ENCODE measurements at places on chromosomes 3 and 15. TPM values are rescaled to one million over a fixed set of nuclear protein-coding genes. Genes with fewer than 3 reads are reported as not detected.
A peak's percentile ranks its signal among the peaks of the same experiment; 100 is the strongest.

DNA sequence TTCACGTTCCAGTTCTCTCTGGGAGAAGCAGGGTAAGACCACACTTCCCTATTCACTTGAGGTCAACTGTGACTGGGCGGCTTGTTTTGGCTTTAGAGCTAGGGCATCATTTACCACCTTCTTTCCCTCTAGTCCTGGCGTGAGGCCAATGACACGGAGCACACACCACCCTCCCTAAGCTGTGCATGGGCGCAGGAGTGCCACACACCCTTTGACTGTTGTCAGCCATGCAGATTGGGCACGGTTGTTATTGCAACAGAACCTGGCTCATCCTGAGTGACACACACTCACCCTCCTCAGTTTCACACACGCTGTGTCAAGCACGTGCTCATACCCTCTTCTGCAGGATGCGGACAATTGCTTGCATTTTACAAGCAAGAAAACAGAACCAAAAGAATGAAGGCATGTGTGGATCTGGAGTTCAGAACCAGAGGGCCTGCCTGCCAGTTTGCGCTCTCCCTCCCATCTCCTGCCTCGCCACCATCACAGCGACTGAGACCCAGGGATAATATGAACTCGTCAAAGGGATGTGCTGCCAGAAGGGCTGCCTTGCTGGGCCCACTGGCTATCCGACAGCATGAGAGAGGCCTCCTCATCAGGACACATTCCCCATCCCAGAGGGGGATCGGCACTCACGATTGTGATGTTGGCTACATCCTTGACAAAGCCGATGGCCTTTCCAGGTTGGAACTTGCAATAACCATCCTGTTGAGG lies 17.6 kb downstream of the CTSH start:
- no peak for DNase-seq

DNA sequence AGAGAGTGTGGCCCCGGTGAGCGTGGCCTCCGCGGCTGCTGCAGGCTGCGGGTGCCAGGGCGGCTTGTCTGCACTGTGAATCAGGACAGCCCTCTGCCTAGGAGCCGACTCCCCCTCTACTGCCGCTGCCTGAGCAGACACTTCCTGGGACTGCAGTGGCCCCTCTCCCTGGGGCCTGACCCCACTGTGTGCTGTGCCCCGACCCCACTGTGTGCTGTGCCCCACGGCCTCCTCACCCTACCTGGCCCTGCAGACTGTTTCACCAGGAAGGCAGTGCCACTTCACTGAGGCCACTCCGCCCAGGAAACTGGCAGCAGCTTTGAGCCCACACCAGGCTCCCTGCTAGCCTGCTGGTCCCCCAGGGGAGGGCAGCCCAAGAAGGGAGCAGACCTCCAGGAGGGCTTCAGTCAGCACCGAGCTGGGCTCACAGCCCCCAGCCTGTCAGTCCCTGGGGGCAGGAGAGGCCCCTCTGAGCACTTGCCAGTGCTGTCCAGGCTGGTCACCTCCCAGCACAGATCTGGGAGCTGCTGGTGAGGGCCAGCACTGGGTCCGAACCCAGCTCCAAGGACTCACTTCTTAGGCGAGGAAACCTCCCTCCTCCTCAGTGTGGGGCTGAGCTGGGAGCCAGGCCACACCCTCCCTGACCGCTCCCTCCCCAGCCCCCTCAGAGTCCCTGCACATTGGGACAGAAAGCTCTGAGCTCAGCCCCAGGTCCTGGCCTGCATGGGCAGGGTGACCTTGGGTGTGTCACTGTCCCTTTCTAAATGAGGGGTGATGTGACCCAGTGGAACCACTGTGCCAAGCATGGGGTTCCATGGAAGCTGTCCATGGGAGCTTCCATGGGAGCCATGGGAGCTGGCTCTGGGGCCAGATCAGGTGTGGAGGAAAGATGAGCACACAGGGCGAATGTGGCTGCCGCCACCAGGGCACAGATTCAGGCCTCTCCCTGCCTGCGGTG lies 56.8 kb downstream of the DNAJB8 start:
- no peak for DNase-seq

DNA sequence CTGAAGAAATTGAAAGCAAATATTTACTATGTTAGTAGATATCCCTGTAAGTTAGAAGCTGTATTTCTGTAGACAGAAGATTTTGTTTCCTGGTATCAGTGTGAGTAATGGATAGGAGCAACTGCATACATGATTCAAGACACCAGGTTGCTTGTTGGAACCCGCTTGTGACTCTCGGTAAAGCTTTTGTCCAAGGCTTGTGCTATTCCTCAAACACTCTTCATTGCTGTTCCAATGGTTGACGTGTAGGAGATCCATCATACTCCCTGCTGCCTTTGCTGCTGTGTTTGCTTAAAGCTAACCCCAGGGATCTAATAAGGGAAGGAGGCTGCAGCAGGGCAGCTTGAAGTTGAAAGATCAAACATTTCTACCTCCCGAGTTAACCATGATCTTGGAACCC lies 160.1 kb downstream of the RSRC1 start:
- no peak for DNase-seq

DNA sequence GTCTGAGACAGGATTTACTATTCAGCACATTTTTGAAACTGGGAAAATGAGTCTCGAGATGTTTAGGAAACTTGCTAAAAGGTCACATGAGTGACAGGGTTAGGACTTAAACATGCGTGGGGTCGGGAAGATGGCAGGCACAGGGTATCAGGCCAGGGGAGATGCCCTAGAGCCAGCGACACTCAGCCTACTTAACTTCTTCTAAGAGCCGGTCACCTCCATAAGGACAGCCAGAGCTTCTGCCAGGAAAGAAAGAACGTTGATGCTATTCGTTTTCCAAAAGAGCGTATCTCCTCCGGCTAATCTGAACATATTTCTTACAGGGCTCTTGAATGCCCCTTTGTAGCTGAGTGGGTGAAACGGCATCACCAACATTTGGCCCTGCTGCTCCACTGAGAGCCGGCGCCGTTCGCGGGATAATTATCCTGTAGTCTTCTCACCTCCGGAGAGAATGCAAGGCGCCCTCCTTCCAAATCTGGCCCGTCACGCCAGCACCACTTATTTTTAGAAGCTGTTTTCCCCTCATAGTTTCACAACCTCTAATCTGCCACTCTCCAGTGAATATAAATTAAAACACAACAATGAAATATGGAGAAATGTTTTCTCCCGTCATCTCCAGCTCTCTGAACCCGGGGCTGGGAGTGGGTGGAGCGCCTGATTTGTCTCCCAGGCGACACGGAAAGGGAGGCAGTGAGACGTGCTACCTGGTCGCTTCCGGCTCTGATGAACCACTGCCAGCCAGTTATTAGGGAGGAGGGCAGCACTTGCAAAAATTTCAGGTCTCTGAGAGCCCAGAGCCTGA lies 58.5 kb downstream of the LIPC start:
- DNase-seq, result no peak

DNA sequence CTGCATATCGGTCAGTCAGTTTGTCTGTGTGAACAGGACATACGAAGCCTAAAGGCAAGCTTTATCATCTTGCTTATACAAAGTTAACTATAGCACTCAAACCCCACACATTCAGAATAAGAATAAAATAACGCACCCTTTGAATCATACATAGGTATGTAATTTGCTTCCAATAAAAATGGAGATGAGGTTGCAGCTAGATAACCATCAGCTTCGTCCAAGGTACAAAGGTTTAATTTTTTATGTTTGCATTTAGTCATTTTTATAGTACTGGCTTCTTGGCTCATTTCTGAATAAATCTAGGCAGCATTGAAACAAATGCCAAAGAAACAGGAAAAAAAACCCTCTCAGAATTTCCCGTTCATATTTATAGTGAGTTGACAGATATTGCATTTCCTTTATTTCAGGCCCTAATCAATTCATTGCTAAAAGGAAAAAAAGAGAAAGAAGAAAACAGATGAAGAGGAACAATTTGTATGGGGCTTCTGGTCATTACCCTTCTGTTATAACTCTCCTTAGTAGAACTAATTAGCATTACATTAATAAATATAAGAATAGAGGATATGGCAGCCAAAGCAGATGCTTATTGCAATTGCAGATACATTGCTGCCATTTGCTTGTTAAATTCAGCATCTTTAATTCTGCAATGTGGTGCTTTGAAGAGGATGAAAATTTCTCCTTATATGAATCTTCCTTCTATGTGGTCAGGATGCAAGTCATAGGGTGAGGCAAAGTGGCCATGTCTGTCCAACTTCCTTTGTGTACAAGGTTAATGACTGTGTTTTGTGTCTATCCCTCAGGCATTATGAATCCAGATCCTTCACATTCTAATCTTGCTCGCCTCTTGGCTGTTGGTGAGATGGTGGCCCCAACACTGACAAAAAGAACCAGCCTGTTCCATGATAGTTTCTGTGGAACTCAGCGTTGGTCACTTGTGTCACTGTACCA lies 550.0 kb downstream of the AGBL1 start:
- no peak for DNase-seq

MDFIC2 gene
- total RNA-seq, result not detected

DNA sequence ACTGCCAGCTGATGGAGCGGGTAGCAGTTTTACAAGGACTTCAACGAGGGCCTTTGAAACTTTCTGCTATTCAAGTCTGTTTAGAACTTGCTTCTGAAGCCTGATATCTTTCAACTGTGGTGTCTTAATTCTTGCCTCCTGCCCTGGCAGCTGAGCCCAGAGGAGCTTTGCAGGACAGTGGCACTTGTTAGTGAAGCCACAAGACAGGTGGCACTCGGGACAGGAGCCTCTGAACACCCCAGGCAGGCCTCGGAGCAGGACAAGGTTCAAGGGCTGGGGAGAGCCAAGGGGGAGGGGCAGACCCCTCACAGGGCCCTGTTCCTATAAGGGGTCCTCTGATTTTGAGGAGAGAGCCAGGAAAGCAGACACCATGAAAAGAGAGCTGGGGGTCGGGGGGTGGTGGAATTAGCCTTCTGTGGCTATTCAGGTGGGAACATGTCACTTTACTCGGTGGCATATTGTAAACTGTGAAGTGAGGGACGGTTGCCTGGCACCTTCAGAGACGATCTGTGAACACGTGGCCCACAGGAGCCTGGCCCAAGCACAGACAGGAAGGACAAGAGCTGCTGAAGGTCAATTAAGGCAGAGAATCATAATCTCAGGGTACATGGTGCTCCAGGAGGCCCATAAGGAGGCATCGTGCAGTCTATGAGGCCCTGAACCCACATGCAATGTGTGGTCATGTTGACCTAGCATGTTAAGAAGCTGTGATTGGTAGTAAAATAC lies 30.1 kb upstream of the KY start:
- peak; percentile 84 for DNase-seq

CHST13 gene
- not detected for total RNA-seq

GRCh38 chr3:137766041-137766875 lies 2.1 kb downstream of the SOX14 start:
- DNase-seq, result no peak

SERINC4 gene
- total RNA-seq, result 0.10 TPM

- DNase-seq, result peak; percentile 24
These were observed 22.3 kb upstream of the SMCO1 start for GRCh38 chr3:196537319-196537984.

DNA sequence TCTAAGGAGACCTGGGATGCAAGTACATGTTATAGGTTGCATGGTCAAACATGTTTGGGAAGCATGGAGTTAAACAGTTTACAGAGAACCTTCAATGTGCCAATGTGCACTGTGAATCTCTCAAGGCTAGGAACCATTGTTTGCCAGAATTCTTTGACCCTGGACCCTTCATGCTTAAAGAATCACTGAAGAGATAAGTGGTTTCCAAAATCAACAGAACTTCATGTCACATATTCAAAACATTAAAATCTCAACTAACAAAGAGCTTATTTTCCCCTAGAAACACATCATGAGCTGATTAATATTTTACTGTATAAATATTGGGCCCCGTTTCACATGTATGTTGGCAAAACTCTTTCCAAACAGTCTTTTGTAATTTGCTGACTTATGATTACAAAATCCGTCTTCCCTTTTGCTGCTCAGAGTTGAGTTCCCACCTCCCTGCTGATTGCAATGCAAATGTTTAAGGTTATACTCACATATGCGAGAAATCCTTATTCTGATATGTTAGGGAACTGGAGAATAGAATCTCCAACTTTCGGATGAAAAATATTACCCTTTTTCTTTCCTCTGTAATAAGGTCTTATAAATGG lies 380.2 kb downstream of the DIPK2A start:
- no peak for DNase-seq

CLDN1 gene
- 0.62 TPM for total RNA-seq

DNA sequence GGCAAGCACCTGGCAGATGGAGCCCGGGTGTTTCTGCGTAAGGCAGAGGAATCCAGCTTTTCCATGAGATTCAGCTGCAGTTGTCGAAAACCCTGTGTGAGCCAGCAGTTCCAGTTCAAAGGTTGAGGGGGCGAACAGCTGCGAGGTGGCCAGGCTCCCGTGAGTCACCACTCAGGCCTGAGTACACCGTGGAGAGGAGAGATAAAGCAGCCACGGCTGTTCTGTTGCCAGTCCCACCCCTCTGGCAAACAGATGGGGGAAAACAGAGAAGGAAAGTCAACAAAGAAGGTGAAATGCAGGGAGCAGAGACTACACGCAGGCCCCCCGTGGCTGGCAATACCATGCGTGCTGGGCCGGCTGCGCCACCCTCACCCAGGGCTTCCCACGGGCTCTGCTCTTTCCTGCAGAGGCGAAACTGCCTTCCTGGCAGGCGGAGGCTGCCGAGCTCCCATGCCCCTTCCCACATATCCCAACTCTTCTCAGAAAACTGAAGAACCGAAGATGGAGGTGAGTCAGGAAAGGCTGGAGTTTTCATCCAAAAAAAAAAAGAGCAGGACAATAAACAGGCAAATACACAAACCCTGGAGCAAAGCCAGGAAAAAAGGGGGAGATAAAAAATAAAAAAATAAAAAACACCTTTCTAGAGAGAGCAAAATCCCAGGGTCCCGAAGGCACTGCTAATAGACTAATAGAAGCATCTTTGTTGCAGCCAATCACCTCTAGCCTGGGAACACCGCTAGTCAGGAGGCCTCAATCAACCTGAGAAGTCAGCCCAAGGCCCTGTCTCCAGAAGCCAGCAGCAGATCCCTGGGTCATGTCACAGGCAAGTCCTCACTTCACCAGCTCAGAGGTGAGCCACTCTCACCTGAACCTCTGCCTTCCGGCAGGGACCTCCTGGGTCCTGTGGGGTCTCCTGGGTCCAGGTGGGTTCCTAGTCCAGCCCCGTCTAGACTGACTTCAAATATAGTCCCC lies 37.7 kb downstream of the FAM174B start:
- DNase-seq, result peak; percentile 94

WWTR1 gene
- total RNA-seq, result 141 TPM

STARD9 gene
- total RNA-seq, result 5.4 TPM

DNA sequence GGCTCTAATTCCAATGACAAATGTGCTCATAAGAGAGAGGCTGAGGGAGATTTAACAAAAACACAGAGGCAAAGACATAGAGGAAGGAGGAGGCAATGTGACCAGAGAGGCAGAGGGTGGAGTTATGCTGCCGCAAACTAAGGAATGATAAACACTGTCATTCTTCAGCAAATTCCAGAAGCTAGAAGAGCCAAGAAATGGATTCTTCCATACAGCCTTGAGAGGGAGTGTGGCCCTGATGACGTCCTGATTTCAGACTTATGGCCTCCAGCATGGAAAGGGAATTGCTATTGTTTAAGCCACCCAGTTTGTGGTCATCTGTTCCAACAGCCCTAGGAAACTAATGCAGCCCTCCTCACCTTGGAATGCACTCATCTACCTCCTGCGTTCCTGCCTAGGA lies 30.5 kb downstream of the CD47 start:
- DNase-seq, result no peak

GRCh38 chr15:56252386-56252785 lies 8.7 kb upstream of the RFX7 start:
- DNase-seq, result no peak

TMC3 gene
- total RNA-seq, result not detected
